A549 treated with GW870086 at 1 μM for 4 hours (cell line): ENCODE measurements at places on chromosomes 5 and 9. TPM values are rescaled to one million over a fixed set of nuclear protein-coding genes. Genes with fewer than 3 reads are reported as not detected.

Gene OGN
- not detected in 5 replicates for total RNA-seq

Gene C9orf85
- total RNA-seq = 11.7 to 15.7 TPM (median 15.0 TPM) in 5 replicates

Gene PAEP
- total RNA-seq = 0.41 to 0.47 TPM (median 0.45 TPM) in 4 of 5 replicates, not detected in the other

Gene C9orf153
- total RNA-seq = 0.08 to 0.65 TPM (median 0.17 TPM) in 3 of 5 replicates, not detected in the others

Gene PCDHGA8
- total RNA-seq = 0.02 to 0.13 TPM (median 0.07 TPM) in 3 of 5 replicates, not detected in the others

Gene HMCN2
- 0.05 to 0.08 TPM (median 0.06 TPM) in 5 replicates for total RNA-seq

Gene TPM2
- total RNA-seq = 629 to 695 TPM (median 677 TPM) in 5 replicates

Gene CCNB1
- 258 to 287 TPM (median 273 TPM) in 5 replicates for total RNA-seq

Gene PNPLA7
- 0.45 to 1.0 TPM (median 0.69 TPM) in 5 replicates for total RNA-seq

Gene SMIM33
- not detected in 5 replicates for total RNA-seq

Gene EQTN
- not detected in 5 replicates for total RNA-seq

Gene TMEM232
- 0.19 to 0.28 TPM in 2 of 5 replicates, not detected in the others for total RNA-seq

Gene CDKN2B-AS1
- not detected in 5 replicates for total RNA-seq

Gene CEP72
- total RNA-seq = 8.5 to 11.1 TPM (median 10.8 TPM) in 5 replicates

Gene DMRT2
- 0.08 to 0.13 TPM in 2 of 5 replicates, not detected in the others for total RNA-seq

Gene PCSK5
- 1.1 to 1.7 TPM (median 1.4 TPM) in 5 replicates for total RNA-seq

Gene PTGR1
- total RNA-seq = 326 to 352 TPM (median 336 TPM) in 5 replicates

Gene LCP2
- total RNA-seq = 0.08 TPM in 1 of 5 replicates, not detected in the others

Gene SLC4A9
- total RNA-seq = 0.09 to 0.18 TPM (median 0.10 TPM) in 3 of 5 replicates, not detected in the others

Gene GPR150
- total RNA-seq = 0.08 to 0.27 TPM (median 0.21 TPM) in 3 of 5 replicates, not detected in the others

Gene TMEM174
- total RNA-seq = not detected in 5 replicates

Gene SPINK1
- 0.34 to 2.2 TPM (median 0.95 TPM) in 5 replicates for total RNA-seq

Gene PTPA
- total RNA-seq = 112 to 138 TPM (median 134 TPM) in 5 replicates

Gene PPIC
- total RNA-seq = 16.5 to 17.7 TPM (median 16.6 TPM) in 5 replicates

Gene CKMT2
- total RNA-seq = not detected in 5 replicates

Gene NEURL1B
- total RNA-seq = 2.3 to 4.7 TPM (median 4.1 TPM) in 5 replicates

Gene BAAT
- total RNA-seq = 0.34 to 0.63 TPM (median 0.40 TPM) in 5 replicates

Gene CHMP5
- 68.1 to 81.0 TPM (median 73.3 TPM) in 5 replicates for total RNA-seq

Gene CCDC69
- total RNA-seq = 1.5 to 2.0 TPM (median 1.9 TPM) in 5 replicates

Gene INSL4
- 16.5 to 21.2 TPM (median 17.9 TPM) in 5 replicates for total RNA-seq

Gene IFNA21
- not detected in 5 replicates for total RNA-seq

Gene ANKRD33B
- total RNA-seq = 10.9 to 13.5 TPM (median 12.9 TPM) in 5 replicates

Gene CD274
- 0.97 to 2.1 TPM (median 1.4 TPM) in 5 replicates for total RNA-seq

Gene PRSS3
- total RNA-seq = 12.8 to 18.7 TPM (median 14.2 TPM) in 5 replicates

Gene ARHGEF37
- total RNA-seq = 1.3 to 1.5 TPM (median 1.4 TPM) in 5 replicates

Gene C5orf34
- total RNA-seq = 4.0 to 4.9 TPM (median 4.5 TPM) in 5 replicates

Gene SNAPC4
- total RNA-seq = 10.3 to 13.0 TPM (median 12.7 TPM) in 5 replicates

Gene CCDC192
- not detected in 5 replicates for total RNA-seq

Gene SH3TC2
- total RNA-seq = 0.38 to 0.73 TPM (median 0.62 TPM) in 5 replicates

Gene CCL27
- total RNA-seq = 0.19 TPM in 1 of 5 replicates, not detected in the others

Gene GABRB2
- not detected in 5 replicates for total RNA-seq

Gene PHF24
- total RNA-seq = 0.07 to 0.29 TPM (median 0.16 TPM) in 5 replicates
